ENCODE measurements at places on chromosomes 4 and X. TPM values are rescaled to one million over a fixed set of nuclear protein-coding genes. Genes with fewer than 3 reads are reported as not detected.

ADGRL3 gene
- not detected for total RNA-seq

ADAM29 gene
- not detected for total RNA-seq

GRCh38 chr4:155900381-155900780 lies 3.1 kb upstream of the TDO2 start:
- DNase-seq, result no peak
- H3K27me3 ChIP-seq, result no peaks in the 10 kb centered on the region
- H3K27ac ChIP-seq, result no peak overlapping the region
- H3K36me3 ChIP-seq, result no peaks in the 10 kb centered on the region

- DNase-seq, result no peak
- H3K4me1 ChIP-seq, result no peaks in the 10 kb centered on the region
- no peaks in the 10 kb centered on the region for H3K36me3 ChIP-seq
- no peak overlapping the region for H3K4me3 ChIP-seq
- no peak overlapping the region for H3K27ac ChIP-seq
Measured at GRCh38 chr4:19583827-19584569, 667.7 kb upstream of the SLIT2 start.

- no peak overlapping the region for H3K27ac ChIP-seq
- no peaks in the 10 kb centered on the region for H3K27me3 ChIP-seq
- H3K4me3 ChIP-seq, result no peak overlapping the region
- peaks cover 31% of the 10 kb centered on the region for H3K4me1 ChIP-seq
Measured at GRCh38 chr4:57077550-57078343, 32.4 kb downstream of the IGFBP7 start.

DNA sequence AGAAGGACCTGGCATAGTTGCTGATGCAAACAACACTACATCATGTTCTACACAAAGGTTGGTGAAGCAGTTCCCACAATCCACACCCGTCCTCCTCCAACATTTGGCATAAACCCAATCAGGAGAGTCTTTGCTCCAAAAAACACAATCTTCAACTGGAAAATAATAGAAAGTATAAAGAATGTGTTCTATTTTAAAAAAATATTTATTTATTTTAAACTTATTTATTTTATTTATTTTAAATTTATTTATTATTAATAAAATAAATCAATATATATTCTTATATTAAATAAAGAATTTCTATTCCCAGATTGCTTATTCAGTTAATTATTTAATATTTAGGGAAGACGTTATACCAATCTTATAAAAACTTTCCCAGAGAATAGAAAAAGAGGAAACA lies 1753.7 kb upstream of the AGA start:
- H3K4me1 ChIP-seq, result no peaks in the 10 kb centered on the region
- no peaks in the 10 kb centered on the region for H3K27me3 ChIP-seq
- no peaks in the 10 kb centered on the region for H3K36me3 ChIP-seq
- H3K4me3 ChIP-seq, result no peak overlapping the region
- DNase-seq, result no peak

Data from natural killer cell (primary cell).